ENCODE measurements at places on chromosomes 6 and 20.

GRCh38 chr6:105152880-105153279 lies 26.9 kb downstream of the POPDC3 start:
- DNase-seq = no peak

DNA sequence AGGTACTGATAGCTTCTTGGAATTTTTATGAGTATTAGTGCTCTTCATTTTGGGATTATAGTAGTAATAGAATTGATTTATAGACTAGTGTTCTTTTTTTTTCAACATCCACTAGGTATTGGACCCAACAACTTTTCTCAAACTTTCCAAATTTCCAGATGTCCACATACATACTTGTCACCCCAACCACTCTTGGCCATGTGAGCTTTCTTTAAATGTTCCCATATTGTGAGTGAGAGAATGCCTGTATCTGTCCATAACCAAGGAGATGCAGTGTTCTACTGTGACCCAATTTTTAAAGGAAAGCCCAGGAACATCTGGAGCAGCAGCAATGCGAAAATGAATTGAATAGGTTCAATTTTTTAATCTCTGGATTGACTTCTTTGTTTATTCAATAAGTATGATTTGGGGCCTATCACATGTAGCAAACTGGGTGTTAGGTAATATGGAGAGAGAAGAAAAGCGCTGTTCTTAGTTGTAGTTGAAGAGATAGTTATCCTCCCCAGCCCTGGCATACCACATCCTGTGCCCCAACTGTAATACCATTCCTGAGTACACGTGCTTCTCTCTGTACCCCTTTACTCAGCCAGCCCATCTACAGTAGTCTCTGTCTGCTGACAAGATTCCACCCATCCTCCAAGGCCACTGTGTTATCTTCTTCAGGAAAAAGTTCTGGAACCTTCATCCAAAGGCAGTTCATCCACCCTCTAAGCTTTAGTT lies 116.8 kb upstream of the SUPT3H start:
- DNase-seq = no peak

DNA sequence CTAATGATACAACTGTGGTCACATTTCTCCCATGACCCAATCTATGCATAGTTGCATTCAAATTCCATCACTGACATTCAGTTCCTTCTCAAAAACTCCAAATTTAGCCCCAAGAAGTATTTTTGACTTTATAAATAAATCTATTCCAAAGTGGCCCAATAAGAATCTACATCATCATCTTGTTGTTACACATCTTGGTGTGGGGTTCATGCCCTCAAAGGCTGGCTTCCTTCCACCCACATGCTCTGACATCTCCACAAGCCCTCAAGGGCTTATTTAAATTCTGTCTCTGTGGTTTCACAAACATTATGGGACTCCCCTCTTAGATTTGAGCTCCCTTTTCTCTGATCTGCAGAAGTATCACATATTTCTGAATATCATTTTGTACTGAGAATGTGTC lies 585.3 kb upstream of the BTBD3 start:
- DNase-seq = no peak

DNA sequence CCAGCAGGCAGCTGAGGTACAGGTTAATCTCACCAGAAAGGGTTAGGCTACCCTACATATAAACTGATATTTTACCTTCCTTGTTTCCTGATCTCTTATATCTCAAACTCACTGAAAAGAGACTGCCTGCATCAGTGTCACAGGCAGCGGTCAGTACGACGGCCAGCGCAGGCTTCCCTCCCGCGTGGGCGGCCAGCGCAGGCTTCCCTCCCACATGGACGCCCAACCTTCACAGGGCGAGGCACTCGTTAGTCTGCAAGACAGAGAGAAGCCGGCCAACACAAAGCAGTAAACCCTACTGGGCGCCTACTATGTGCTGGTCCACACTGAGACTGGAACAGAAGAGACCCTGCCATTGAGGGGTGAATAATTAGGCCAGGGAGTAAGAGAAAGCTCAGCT lies 33.0 kb downstream of the TTI1 start:
- DNase-seq = no peak

All from bone marrow (tissue), 2 donors.